Kidney epithelial cell (primary cell): ENCODE measurements at places on chromosomes 3 and 15.

DNA sequence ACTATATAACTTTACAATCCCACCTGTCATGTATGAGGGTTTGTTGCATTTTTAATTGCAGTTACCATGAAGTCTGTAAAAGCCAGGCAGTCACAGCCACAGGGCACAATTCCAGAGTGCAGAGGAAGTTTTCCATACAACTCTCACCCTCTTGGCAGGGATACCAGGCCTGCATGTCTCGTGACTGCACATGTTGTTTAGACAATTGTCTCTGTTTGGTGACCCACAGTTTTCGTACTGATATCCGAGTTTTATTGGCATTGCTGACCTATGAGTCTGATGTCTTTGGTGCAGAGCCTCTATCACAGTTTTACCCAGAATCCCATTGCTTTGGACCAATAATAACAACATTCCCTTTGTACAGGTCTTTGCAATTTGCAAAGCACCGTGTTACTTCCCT, 24.9 kb upstream of the MYZAP start:
- no peak for DNase-seq

DNA sequence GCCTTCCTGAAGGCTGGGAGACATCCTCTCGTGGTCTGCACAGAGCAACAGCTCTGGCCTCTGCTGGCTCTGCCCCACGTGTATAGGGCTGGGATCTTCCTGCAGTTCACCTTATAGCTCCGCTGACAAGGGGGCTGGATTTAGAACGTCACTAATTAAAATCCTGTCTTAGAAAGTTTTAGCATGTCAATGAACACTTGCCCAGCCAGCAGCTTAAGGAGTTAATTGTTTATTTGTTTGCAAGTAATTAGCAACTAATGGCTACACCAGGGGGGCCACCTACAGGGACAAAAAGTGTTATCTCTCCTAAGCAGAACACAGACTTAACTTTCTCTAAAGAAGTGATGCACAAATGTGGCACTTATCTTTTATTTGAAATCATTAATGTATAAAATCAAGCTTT, at the start of gene HESX1:
HESX1 (minus strand) TSS at position 84 of the 403 bp plus-strand sequence; CDS start at position 24, 60 bp downstream.
- no peak for DNase-seq

DNA sequence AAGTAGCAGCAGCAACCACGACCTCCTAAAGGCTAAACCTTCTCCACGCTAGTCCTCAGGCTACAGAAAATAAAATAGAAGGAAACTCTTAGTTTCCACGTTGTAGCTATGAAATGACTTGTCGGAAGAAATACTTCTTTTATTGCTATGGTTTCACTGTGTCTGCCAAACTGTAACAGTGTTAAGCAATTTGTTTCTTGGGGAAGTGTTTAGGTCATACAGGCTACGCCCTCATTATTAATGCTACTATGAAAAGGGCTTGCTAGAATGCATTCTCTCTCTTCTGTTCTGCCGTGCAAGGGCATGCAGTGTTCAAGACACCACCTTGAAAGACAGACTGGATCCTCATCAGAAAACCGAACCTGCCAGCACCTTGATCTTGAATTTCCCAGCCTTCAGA, 462.7 kb downstream of the PLOD2 start:
- no peak for DNase-seq

- DNase-seq = no peak
These were observed 9.3 kb downstream of the PLA2G4B start for GRCh38 chr15:41847981-41848380.

DNA sequence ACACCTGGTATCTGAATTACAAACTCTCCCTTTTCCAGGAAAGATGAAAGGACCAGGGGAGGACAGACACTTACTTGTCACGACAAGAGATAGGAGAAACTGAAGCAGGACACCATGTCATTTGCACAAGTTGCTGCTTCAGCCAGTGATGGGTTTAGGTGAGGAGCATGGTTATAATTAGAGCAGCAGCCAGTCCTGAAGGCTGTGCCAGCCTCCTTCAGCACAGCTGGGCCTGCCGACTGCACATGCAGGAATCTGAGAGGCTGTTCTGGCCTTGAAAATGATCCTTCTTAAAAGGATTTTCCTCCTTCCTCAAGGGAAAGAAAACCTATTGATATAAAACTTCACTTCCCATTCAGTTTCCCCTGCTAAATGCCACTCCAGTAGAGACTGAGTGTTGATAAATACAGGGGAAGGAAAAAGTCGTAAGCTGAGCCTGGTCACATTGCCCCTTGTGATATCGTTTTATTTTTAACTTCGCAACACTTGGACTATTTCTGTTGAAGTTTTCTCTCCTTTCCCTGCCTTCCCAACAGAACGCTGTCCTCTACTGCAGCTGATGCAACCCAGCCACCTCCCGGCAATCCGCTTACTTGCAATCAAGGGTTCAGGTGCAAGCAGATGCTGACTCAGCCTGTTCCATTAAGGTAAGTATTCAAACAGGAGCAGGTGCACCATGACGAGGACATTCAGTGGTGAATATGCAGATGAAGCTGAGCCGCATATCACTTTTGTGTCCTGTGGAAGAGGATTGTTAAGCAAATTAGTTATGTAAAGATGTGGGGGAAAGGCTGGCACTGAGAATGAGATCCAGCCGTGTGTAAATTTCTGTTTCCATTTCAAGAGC, at the start of gene FBXO40:
FBXO40 (plus strand) TSS at position 524 of the 847 bp plus-strand sequence. CDS start 27,197 bp downstream, outside the sequence.
- DNase-seq = no peak

DNA sequence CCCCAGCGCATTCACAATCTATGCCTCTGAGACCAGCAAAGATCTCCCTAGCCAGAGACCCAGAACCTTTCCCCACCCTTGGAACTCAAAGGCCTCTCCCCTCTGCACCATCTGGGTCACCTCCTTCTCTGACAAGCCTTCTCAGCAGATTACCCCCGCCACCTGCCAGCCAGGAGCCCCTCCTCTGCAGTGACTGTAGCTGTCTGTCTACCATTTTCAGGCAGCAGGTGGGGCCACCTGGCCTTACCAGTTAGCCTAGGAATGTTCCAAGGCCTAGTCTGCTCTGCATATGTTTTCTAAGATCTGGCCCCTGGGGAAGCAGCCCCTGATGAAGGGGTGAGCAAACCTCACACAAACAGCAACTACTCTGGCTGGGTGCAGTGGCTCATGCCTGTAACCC, 2.4 kb downstream of the MYLK start:
- no peak for DNase-seq

- DNase-seq = peak; percentile 39
These were observed 55.0 kb upstream of the CHD2 start for GRCh38 chr15:92845126-92845508.

- DNase-seq = no peak
These were observed 142.8 kb downstream of the FHIT start for GRCh38 chr3:61108247-61109019.

DNA sequence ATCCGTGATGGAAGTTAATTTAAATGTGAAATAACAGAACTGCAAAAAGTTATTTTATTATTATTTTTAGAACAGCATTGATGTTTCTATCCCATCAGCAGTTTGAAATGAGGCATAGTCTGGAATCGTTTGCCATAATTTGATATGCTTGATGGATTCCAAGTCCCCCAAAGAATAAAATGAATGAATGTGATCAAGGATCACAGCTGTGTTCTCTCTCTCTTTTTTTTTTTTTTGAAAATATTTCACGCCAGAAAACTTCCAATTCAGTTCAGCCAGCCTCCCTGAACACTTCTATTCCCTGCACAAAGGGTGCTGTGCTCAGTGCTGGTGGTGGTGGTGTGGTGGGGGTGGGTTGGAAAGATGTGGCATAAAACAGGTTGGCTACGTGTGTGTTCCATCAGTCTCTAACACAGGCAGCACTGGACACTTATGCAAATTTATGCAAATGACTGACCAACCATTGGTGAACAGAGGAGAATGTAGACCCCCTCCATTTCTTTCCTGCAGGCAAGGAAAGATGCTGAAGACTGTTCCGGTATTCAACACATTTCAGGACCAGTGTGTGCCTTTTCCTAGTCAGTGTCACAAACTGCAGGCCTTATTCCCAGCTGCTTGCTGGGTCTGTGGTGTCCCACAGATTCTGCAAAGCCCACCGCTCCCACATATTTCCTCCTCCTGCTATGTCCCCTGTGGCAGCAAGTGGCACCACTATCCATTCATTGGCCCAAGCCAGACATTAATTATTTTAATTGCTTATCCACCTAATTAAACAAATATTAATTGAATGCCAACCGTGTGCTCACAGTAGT, 10.6 kb downstream of the ARNT2 start:
- DNase-seq = no peak

GRCh38 chr3:4986175-4986781, 7.0 kb downstream of the BHLHE40 start:
- DNase-seq = no peak

DNA sequence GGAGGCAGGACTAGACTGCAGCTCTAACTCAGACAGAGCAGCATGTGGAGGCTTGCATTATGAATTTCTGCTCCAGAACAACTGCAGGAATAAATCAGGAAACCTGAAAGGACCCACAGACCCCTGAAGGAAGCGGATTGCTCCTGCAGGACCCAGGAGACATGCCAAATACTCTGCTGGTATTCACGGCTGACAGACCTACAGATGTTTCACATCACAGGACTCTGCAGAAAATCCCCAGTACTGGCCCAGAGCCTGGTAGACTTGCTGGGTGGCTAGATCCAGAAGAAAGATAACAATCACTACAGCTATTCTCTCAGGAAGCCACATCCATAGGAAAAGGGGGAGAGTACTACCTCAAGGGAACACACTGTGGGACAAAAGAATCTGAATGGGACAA, 942.1 kb downstream of the AGBL1 start:
- no peak for DNase-seq

DNA sequence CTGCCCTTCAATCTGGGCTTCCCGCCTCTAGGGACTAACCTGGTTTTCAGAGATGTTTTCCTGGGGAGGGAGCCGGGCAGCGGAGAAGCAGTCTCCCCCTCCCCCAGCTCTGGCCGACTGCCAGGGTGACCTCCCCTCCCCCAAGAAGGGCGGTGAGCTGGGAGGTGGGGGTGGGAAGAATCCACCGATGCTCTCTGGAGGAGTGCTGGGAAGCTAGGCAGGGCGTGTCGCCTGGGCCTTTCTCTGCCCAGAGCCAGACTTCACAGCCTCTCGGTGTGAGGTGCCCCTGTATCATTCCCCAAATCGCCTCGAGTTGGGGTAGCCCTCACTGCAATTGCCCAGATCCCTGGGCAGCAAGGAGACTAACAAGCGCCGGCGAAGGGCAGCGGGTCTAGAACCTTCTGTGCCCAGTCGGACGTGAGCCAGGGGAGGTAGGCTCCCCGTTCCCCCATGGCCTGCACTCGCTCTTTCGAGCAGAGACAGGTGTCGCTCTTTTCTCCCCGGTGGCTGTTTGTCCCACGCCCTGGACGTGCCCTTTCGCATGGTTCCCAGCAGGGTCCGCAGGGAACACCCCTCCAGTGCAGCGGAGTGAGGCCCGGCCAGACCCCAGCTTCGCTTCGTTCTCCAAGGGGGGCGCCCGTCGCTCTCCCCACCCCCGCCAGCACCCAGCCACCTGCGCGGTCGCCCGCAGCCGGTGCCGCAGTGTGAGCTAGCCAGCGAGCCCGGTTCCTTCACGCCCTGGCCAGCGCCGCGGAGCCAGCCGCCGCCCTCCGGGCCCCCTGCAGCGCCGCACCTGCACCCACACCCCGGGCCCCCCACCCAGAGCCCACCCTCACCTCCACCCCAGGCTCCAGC, 1.1 kb downstream of the RAB6B start:
- no peak for DNase-seq

DNA sequence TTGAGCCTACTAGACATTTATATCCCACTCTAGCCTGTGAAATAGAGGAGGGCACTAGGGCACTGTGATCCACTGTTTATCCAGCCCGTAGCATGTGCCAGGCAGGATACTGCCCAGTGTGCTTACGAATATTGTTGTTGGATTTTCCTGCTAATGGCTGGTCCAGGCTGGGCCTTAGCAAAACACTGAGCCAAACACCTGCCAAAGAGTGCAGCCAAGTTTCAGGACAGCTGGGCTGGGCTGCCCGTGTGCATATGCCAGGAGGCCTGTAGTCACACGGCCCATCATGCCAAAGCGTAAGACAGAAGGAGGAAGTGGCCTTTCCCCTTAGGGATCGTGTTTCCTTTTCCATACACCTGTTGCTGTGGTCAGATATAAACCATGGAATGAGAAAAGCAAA, 54.5 kb upstream of the ABHD10 start:
- DNase-seq = no peak
